ENCODE measurements at places on chromosomes 4 and X.

DNA sequence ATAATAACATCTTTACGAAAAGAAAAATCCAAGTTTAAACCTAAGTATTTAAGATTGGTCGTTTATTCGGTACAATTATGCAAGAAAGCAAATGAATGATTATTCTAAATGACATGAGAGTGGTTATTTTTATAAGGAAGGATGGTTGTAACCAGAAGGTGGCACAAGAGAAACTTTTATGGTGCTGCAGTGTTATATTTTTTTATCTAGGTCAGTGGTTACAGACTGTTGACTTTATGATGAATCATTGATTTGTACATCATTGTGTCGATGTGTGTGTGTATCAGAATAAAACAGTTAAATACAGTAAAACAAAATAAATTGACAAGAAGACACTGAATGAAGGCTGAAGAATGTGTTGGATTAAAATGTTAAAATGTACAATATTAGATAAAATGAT, 9.8 kb downstream of the DCAF8L2 start:
- DNase-seq, result peak; percentile 2

DNA sequence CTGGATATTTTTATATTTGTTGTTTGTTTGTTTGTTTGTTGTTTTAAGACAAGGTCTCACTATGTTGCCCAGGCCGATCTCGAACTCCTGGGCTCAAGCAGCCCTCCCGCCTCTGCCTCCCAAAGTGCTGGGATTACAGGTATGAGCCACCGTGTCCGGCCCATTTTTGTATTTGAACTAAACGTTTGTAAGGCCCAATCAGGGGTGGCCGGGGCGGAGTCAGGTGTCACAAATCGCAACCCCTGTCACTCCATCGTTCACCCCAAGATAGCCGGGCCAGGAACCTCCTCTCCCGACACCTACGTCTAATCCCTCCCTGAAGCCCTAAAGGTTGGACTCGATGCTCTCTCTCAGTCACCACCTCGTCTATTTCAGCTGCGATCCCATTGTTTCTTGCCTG, 722 bp upstream of the EFHC2 start:
- DNase-seq, result no peak

DNA sequence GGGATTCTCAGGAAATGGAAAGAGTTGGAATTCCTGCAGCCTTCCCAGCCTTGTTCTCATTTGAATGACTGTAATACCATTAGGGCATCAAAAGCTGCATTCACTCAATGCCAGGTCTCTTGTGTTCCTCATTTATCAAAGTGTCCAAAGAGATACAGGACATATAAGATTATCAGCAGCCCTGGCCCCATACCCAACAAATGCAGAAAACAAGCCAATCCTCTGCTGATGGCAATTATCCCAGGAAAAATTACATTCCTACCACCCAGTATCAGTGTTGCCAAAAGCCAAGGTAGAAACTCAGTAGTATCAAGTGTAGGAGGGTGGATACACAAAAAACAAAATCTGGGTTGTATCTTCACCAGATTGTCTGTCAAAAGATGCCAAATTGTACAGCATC, 18.5 kb upstream of the ASB5 start:
- no peak for DNase-seq

DNA sequence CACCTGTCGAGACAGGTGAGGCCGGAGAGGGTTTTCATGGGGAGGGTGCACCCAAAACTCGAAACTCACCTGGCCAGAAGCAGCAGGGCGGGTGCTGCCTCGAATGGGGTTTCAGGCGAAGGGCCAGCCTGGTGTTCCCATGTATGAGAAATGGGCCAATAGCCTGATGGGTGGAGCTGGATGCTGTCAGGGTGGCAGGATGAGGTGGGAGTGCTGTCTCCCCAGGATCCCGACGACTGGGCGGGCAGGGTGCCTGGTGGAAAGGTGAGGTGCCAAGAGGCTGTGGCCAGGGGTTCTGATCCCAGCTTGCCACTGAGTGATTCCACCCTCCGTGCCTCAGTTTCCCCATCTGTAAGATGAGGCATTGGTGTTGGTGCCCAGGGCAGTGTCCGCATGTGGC, 16.8 kb upstream of the SH3TC1 start:
- DNase-seq, result no peak

DNA sequence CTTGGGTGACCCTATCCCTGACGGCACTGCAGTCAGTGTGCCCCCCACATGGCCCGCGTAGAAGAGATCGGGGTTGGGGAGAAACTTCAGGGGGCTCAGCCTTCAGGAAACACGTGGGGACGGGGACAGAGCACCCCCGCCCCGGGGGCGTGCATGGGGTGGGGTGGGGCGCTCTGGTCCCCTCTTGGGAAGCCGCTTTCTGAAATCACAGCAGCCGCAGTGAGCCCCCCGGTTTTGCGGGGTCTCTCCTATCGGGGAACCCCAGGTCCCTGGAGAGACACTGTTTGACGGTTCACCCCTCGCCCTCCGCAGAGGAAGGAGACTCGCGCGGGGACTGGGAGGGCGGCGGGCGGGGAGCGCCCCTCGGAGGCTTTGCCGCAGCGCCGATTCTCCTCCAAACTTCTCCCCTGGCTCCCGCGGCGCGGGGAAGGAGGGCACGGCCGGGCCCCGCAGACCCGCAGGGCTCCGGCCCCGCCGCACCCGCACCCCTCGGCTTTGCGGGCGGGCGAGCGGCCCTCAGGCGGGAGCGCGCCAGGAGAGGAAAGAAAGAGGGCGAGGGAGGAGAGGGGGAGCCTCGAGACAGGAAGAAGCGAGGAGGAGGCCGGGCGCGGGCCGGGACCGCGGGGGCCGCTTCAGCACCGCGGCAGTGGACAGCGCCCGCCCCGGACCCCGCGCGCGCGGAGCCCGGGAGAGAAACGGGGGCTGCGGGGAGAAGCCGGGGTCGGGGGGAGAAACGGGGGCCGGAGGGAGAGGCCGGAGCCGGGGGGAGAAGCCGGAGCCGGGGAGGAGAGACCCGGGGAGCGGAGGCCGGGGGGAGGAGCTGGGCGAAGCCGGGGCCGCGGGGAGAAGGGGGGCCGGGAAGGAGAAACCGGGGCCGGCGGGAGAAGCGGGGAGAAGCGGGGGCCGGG, 612 bp downstream of the CPLX1 start:
- DNase-seq, result peak; percentile 85

DNA sequence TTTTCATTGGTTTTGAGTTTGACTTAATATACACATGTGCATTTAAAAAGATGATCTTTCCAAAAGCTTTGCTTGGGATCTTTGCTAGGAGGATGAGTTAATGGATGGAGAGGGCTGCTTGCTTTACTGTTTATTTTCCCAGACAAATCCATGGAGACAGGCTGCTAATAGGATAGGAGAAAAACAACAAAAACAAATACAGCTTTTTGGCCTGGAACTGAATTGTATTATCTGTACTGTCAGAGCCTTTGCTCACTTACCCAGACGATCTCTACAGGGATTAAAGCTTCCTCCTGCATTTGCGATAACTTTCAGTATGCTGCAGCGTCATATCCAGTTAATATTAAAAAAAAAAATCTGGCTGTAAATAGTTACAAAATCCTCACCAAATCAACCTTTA, 190.8 kb upstream of the NUDT6 start:
- no peak for DNase-seq

DNA sequence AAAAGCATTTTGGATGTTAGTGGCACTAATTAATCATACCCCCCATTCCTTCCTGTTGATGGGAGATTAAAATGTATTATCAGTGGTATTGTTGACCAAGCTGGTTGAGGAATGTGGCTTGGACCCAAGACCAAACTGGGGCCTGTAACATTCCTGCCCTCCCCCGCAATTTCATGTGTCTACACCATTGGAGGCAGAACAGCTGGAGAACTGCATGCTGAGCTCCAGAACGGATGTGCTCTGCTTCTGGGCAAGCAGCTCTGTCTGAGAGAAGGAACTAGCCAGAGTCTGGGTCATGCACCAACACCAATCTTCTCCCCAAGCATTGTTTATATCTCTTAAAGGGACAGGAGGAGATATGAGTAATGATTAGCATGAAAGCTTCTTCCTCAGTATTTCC, 185.5 kb downstream of the CEP135 start:
- DNase-seq, result peak; percentile 23

- no peak for DNase-seq
Observed at GRCh38 chr4:19752599-19752998, 499.1 kb upstream of the SLIT2 start.

GRCh38 chrX:39311646-39312045, 510.4 kb downstream of the MID1IP1 start:
- no peak for DNase-seq

DNA sequence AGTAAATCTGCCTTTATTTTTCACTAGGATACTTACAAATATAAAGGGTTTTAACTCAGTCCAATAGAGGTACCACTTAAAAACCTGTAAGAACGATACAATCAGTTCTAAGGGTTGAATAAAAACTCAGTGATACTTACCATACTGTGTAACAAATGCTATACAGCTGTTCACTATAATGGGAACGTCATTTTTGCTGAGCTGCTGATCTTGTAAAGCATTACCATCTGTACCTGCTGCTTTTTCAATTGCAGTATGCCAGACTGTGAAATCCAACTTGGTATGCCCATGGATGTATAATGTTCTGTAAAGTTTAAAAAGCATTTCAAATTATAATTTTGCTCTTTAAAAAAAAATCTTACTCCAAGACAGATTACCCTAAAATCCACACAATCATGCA, 111.2 kb downstream of the ARAP2 start:
- DNase-seq, result no peak
